ENCODE measurements at places on chromosomes 5 and 9.
A peak's percentile ranks its signal among the peaks of the same experiment; 100 is the strongest.

GRCh38 chr9:121183666-121184423 is 17.8 kb downstream of the RAB14 start:
- no peak for DNase-seq

- DNase-seq = no peak
These were observed 138.8 kb downstream of the PCSK1 start for GRCh38 chr5:96293966-96294883.

DNA sequence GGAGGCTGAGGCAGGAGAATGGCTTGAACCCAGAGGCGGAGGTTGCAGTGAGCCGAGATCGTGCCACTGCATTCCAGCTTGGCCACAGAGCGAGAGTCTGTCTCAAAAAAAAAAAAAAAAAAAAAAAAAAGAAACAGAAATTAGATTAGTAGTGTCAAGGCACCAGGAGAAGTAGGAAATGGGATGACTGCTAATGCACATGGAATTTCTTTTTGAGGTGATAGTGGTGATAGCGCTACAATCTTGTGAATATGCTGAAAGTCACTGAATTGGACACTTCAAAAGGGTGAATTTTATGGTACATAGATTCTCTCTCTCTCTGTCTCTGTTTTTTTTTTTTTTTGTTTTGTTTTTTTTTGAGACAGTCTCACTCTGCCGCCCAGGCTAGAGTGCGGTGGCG is 42.1 kb upstream of the SUB1 start:
- no peak for DNase-seq

DNA sequence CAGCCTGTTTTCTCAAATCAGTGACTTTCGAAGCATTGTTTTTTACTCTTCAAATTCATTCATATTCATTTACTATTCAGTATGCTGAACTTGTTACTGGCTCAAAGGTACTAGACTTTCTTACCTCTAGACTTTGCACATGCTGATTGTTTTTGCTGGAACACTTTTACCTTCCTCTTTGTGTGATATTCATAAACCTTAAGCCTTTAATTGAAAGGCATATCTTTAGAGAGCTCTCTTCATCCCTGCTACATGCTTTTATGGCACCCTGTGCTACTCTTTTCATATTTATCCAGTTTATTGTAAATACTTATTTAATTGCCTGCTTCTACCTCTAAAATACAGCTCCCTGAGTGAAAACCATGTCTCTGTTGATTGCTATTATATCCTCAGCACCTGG is 48.7 kb upstream of the LRRC19 start:
- no peak for DNase-seq

- DNase-seq = no peak
These were observed 25.7 kb downstream of the SLC46A2 start for GRCh38 chr9:112864982-112865381.

DNA sequence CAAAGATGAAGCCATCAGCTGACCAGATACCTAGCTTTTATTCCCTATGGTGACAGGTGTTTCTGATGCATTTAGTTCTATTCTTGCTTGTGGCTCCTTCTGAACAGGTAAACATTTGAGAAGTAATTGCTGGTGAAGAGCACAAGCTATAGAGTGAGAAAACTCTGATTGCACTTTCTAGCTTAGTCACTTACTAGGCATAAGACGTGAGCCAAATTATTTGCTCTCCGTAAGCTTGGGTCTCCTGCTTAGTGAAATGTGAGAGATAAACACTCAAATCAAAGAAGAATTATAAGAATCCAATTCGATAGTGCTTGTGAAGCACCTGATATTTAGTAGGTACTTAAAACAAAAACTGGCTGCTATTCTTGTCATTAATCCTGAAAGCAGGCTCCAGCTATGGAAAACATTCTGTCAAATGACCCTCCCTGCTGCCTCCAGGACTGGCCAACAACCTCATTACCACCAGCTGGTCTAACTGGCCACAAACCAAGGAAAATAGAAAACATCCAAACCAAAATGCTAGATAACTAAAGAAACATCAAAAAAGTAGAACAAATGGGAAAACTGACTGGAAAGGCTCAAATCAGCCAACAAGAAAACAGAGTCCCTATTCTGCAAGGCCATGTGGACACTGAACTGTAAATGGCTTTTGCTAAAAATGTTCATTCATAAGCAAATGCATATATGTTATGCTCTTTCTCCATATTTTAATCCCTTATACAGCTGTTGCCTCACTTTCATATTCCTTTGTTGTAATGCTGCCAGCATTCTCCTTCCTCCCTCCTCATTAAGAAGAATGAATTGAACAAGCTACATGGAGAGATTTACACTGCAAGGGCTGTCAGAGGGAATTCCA is 616.1 kb downstream of the DTWD2 start:
- no peak for DNase-seq

DNA sequence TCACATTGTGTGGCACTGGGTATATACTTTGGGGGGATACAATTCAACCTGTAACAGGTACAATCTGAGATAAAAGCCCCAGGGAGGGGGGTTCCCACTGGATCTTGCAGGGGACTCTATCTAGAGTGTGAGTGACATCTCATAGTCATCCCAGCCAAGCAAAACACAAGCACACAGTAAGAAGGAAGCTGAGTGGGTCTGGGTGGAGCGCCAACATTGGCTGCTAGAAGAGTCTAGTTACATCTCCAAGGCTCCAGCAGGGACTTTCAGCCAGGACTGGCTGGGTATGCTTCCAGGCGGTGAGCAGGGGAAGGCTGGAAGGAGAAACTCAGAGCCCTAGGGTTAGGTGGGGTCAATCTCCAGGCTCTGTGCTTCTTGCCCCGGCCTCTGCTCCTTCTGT is 53.0 kb downstream of the IL31RA start:
- DNase-seq = no peak

GRCh38 chr9:129284607-129285291 is 106.7 kb upstream of the IER5L start:
- DNase-seq = peak; percentile 38
